ENCODE measurements at places on chromosomes 2 and 18.

DNA sequence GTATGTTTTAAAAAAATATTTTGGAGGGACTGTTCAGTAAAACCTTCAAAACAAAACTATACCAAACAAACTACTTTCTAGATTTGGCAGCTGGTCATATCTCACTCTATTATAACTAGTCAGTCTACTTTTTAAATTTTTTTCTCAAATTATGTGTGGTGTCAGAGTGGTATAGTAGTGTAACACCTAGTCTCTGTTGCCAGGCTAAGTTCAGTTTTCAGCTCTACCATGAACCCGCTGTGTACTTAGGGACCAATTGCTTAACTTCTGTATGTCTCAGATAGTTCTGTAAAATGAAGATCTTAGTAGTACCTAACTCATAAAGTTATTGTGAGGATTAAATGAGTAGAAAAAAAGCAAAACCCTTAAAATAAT lies 54.3 kb downstream of the GPD2 start:
- no peak for DNase-seq

DNA sequence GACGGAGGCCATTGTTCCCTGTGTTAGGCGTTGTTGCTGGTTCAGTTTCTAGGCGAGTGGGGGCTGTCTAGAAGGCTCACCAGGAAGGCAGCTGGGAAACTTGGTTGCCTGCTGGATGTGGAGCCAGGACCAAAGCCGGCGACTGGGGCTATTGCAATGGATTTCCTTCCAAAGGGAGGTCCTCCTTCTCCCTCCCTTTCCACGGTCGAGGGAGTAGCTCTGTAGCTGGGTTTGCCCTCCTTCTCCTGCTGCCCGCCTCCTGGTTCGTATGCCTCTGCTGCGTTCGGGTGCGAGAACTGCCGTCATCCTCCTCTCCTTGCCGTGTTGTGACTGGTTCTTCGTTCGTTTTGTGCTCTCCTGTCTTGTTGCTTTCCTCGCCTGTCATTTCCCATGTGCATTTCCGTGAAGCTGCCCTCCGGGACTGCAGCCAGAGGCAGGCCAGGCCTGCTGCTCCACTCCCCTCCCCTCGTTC lies 203.4 kb downstream of the NEDD4L start:
- no peak for DNase-seq

DNA sequence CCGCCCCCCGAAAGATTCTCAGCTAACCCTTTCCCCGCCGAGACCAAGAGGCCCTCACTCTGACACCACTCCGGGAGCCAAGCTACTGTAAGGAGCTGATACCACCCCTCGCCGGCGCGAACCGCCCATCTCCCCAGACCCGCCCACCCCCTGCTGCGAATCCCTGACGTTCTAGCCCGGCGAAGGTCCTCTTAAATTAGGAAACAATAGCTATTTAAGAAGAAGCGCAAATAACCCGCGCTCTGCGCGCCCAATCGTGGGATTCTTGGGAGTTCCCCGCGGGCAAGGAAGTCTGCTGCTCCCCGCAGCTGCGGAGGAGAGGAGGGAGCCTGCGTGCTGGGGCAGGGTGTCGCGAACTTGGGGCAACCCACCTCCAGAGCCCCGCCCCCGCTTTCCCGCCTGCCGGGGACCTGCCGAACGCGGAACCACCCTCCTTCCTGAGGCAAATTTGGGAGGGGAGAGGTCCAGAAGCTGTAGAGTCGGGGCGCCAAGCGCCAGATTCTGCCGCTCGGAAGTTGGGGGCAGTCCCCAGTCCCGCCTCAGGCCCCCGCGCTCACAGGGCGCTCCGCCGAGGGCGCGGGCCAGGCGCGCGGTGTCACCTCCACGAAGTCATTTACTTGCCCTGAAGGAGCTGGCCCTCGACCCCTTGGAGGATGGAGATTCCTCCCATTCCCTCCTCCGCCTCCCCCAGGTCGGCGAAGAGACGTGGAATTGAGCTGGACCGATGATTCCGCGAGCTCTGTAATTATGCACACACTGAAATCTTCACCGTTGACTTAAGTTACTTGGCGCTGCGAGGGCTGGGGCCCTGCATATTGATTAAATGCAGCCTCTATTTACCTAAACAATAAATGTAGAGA lies 8.4 kb upstream of the SP9 start:
- DNase-seq = peak; percentile 51

DNA sequence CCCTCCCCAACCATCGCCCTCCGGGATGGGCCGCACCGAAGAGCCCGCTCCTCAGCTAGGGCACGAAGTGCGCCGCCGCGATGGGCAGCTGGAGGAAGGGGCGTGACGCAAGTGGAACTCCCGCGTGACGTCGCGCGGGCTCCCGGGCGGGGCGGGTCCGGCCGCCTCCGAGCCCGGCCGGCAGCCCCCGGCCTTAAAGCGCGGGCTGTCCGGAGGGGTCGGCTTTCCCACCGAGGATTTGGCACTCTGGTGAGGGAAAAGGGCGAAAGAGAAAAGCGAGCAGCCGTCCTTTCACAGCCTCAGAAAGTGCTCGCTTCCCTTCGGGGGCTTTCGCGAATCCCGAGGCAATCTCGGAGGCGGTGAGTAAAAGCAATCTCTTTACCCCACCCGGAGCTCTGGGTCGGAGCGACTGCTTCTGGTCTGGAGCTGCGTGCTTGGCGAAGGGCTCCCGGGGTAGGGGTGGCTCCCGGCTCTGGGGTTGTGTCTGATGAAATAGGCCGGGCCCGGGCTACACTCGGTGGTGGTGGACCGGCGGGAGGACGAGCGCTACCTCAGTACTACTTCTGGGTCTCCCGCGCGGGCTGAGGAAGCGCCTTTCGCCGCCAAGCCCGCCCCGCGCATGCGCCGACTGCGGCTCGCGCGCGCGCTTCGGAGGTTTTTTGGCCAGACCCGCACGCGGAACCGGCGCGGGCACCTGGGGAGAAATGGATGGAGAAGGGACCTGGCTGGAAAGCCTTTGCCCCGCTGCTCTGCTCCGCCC lies at the start of gene RBBP8:
Gene RBBP8, plus strand, starts transcription at position 123 of the 760 bp plus-strand sequence. CDS start 3,524 bp downstream, outside the sequence.
- DNase-seq = peak; percentile 85

- DNase-seq = no peak
Observed at GRCh38 chr18:43022874-43023273, 92.6 kb downstream of the RIT2 start.

- DNase-seq = peak; percentile 46
Observed at GRCh38 chr2:241123816-241124536, 21.9 kb upstream of the MTERF4 start.

- DNase-seq = no peak
Observed at GRCh38 chr2:229003256-229003655, 267.8 kb downstream of the PID1 start.

- DNase-seq = no peak
Observed at GRCh38 chr2:170711196-170711773, 3.9 kb upstream of the SP5 start.

DNA sequence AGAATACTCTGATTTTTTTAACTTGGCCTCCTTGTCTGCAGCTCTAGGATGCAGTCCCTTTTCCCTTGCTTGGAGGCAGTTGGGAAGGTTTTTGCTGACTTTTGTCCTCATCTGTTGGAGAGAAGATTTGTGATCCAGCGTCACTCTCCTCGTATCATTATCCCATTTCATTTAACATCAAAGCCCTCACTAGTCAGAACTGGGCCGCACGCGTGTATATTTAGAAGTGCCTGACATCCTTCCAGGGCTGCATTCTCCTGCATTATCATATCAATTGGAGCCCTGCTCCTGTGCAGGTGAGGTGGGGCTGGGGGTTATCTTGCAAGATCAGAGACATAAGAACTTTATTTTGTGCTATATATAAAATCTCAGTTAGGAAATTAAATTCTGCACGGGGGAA lies 435.1 kb upstream of the HS6ST1 start:
- DNase-seq = no peak

DNA sequence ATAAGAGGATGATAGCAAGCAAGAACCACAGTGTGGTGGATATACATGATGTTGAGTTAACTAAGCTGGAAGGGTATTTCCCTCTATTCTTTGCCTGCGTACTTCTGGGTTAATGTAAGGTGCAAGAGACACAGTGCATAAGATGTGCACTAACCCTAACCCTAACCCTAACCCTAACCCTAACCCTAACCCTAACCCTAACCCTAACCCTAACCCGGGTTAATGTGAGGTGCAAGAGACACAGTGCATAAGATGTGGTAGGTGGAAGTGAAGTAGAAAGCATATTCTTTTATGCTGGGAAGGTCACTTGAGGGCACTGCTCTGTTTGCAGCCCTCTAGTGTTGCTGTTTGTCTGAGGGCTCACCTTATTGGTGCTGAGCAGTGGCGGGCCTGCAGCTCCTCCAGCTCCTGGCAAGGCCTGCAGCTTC lies 181.5 kb upstream of the ITGA4 start:
- no peak for DNase-seq

- no peak for DNase-seq
Observed at GRCh38 chr2:127670055-127670956, 5.0 kb downstream of the LIMS2 start.

DNA sequence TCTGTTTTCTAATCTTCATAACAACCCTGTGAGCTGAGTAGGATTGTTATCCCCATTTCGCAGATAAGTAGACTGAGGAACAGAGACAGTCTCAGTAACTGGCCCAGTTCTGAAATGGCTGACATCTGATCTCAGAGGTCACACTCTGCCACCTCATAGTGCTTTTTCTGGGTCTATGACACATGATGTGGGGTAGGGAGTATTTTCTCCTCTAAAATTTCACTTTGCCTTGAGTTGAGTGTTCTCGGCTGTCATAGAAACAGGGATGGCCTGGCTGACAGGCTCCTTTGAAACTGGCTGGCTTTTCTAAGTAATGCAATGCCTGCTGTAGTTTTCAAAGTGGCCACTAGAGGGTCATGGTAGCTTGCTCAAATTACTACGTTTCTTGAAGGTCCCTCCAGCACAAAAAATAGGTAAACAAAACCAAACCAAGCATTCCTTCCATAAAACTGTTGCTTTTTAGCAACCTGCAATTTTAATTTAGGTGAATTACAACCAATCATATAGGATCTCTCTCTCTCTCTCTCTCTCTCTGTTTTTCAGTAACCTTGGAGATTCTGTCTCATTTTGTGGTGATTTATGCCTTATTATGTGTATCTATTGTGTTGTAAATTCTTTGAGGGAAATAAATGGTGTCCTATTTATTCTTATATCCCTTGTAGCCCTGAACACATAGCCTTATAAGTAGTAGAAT lies 84.2 kb upstream of the TTN start:
- DNase-seq = peak; percentile 24

GRCh38 chr18:57205641-57206040 lies 58.8 kb downstream of the BOD1L2 start:
- DNase-seq = no peak

- no peak for DNase-seq
Observed at GRCh38 chr2:42252464-42252863, 83.3 kb downstream of the EML4 start.

GRCh38 chr2:223847410-223847809 lies 10.0 kb upstream of the AP1S3 start:
- DNase-seq = no peak

- no peak for DNase-seq
Observed at GRCh38 chr2:151002959-151003600, 258.6 kb downstream of the RBM43 start.

Measured in activated T-cell treated with anti-CD3 and anti-CD28 coated beads, Interleukin-2, amount 50 U/mL, for 1 hour (primary cell).